Bone marrow (tissue), 2 donors: ENCODE measurements at places on chromosomes 2 and 18.
A peak's percentile ranks its signal among the peaks of the same experiment; 100 is the strongest.

DNA sequence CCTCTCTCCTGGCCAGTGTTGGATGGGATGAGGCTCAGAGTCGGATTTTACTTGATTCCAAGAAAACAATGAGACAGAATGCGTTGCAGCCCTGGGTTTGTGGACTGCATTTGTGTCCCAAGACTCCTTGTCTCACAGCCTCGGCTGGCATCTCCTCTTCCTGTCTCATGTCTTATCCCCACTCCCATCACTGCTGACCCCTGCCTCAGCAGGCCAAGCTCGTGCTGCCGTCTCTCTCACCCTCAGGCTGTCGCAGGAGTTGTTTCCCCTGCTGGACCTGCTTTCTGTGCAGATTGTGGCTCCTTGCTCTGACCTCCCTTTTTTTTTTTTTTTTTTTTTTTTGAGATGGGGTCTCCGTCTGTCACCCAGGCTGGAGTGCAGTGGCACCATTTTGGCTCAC lies 70.2 kb upstream of the RALBP1 start:
- no peak for DNase-seq

DNA sequence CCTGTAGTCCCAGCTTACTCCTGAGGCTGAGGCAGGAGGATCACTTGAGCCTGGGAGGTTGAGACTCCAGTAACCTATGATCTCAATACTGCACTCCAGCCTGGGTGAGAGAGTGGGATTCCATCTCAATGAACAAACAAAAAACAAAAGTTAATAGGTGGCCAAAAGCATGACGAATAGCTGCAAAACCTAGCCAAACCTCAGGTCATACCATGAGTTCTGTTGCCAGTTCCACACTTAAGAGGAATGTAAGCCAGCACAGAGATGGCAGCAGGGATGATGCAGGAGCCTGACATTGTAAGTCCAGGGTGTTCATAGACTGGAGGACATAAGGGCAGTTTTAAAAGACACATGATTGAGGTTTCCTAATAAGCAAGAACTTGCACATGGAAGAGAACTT lies 55.3 kb upstream of the RMDN2 start:
- DNase-seq = no peak

GRCh38 chr2:111944531-111945210 lies 46.3 kb downstream of the MERTK start:
- DNase-seq = no peak

- no peak for DNase-seq
Observed at GRCh38 chr2:102271844-102272243, 39.5 kb upstream of the IL1RL1 start.

DNA sequence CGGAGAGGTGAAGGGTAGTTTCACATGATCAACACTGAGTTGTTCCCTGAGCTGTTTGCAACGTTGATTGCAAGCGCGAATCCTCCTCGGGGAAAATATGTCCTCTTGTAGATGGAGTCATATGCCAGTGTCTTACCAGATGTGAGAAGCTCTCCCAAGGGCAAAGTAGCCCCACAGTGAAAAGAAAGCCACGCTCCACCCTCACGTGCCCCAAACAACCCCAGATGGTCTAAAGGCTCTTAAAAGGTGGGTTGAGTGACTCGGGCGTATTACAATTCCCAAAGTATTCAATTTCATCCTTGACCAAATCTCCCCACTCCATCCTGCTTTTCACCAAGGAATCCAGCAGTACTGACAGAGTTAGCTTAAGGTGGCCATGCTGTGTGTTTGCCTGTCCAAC lies 332.1 kb upstream of the SOX11 start:
- DNase-seq = no peak

GRCh38 chr2:126515471-126515870 lies 140.5 kb upstream of the GYPC start:
- DNase-seq = no peak

DNA sequence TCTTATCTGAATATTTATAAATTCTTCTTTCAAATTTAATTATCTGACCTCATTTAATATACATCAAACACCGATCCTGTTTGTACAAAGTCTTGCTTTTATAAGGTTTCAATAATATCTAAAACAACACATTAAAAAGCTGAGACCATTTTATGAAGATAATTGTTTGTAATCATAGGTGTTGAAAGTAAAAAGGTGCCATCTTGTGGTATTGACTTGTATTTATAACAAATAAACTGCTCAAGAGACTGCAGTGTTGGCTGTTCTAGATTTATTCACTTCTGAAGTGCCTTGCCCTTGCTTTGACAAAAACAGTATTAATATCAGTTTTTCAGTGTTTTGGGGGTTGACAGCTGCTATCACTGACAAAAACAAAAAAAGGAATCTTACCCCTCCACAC lies 286.8 kb upstream of the HNMT start:
- DNase-seq = no peak

DNA sequence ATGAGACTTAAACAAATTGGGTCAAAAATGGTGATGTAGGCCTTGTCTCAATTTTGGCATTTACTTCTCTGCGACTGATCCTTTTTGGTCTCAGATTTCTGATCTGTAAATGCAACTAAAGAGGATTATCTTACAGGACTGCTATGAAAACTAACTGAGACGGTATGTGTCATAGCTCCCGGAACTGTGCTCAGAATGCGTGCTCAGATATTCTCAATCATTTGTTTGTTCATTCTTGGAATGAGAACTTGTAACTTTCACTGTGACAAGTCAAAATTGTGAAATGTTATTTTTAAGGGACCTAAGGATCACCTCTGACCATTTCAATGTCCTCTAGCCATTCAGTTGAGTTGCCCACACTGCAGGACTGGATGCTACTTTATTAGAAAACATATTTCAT lies 498.2 kb upstream of the PIK3C3 start:
- no peak for DNase-seq

DNA sequence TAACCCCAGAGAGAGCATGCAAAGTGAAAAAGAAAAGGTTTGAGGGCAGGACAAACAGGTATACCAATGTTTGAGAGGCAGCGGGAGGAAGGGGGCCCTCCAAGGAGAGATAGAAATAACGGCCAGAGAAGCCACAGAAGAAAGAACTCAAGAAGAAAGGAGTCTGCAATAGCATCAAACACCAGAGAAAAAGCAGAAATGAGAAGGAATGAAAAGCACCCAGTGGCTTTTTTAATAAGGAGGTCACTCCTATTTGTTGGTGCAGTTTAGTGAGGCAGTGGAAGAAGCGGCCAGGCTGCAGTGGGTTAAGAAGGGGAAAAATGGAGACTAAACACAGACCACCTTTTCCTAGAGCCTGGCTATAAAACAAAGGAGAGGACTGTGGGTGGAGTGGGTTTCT lies 177.2 kb downstream of the THADA start:
- no peak for DNase-seq

DNA sequence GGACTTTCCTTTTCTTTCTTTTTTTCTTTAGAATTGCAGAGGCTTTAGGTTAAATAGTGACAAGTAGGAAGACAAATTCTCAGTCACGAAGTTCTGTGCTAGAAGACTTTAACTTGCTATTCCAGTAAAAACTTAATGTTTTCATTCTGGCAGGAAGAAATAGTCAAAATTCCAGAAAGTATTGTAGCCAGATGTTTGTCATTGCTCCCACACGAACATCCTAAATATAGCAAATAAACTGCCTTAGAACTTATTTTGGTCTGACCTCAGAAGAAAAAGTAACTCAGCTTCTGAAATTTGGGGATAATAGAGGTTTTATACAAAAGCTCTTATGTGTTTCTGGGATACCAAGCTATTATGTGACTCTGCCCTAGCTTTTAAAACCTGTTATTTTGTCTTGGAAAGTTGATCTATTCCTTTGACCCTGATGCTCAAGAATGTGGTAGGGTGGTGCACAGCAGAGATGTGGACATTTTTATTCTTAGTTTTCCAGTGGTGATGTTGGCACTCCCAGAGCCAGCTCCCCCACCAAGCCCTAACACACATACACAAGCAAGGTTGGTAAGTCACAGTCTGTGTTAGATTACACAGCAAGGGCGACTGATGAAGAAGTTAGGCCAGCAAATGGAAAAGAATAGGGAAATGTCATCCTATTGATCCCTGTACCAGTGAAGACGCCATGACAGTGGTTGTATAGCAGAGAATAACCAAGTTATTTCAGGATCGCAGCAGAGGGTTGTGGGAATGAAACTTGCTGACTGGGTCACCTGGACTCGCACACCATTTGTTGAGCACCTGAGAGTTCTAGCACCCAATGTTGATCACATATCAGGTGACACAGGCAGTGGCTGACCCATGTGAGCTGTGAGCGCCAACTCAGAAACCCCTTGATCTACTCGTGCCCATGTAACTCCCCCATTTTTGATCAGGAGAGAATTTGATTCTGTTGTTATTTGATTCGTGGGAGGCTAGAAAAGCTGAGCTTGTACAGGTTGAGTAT lies 23.7 kb downstream of the FARP2 start:
- no peak for DNase-seq

DNA sequence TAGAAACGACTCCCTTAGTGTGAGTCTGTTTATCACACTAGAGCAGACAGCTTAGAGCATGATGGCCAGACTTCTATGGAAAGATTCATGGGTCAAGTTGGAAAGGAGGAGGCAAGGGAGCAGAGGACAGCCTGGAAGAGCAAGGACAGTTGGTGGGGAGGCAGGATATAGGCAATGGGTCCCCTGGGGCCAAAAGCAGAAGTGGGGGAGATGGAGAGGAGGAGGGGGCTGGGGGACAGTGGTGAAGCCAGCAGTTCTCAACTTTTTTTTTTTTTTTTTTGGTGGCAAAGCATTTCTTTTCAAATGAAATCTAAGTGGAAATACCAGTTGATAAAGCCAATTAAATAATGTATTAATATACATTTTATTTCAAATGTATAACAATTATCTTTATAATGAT lies 197.9 kb downstream of the HRH4 start:
- no peak for DNase-seq

- DNase-seq = peak; percentile 25
Observed at GRCh38 chr2:71100195-71100964, 29.6 kb downstream of the MCEE start.

GRCh38 chr2:4673025-4673489 lies 969.7 kb downstream of the DCDC2C start:
- no peak for DNase-seq

DNA sequence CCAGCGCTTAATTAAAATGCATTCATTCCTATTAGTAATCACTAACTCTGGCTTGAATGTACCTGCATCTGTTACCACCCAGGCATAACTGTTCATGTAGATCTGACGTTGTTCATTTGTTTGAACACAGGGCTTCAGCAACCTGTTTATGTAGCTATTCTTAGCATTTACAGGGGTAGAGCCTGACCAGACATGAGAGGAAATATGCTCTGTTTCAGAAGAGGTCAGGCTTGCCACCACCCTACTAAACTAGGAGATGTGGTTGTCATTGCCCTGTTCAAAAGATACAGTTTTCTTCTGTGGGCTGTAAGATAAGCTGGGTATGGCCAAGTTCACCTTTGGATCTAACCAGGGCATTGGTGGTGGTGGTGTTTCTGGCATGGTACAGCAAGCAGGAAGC lies 8.8 kb downstream of the MGAT5 start:
- DNase-seq = no peak

DNA sequence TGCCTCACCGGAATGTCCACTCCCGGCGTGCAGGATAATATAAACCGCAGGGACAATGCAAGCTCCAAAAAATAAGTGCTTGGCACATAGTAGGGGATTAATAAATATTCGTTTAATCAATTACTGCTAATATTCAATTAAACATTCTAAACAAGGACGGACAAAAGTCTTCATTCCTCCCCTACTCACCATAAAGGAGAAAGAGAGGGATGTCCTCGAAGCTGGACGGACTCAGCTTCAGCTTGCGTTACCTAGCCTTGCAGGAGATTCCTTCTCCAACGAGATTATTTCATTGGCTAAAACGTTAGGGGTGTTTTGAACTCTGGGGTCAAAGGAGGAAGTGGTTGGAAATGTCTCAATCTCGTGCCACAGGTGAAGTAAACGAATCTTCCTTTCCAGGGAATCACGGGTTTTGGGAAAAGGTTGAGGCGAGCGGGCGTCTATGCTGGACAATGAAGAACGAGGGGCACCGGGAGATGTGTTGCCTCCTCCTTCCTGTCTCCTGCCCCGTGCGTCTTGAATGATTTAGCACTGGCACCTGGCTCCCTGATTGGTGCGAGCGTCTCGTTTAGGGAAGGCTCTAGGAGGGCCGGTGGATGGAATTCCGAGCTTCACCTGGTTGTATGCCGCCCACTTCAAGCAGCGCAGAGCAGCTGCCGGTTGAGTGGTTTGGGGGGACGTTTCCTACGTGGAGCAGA lies 2.0 kb upstream of the GAD1 start:
- DNase-seq = no peak

GRCh38 chr2:227322530-227323205 lies 2.4 kb upstream of the MFF start:
- no peak for DNase-seq

DNA sequence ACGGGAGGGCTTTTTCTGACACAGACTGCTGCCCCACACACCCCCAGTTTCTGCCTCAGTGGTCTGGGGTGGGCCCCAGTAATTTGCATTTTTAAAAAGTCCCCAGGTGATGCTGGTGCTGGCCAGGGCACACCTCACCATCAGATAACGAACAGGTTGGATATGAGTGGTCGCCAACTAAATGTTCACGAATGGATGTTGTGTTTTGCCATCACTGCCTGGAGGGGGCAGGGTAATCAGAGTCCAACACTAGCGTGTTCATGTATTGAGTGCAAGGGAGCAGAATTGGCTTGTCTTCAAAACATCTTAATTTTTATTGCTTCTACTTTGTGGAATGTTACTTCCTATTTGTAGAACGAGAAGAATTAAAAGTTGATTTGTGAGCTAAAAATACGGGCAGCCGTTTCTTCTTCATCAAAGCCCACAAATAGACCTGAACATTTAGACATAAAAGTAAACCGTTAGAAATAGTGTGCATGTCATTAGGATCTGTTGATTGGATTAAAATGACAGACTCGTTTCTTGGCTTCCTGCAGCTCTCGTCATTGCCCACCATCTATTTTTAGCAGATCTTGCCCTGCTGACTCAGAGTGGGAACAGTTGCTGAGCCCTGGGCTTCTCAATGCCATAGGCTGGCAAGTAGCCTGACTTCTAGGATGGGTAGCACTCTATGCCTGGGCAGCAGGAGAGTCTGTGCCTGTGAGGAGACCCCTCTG lies 45.2 kb downstream of the NCK2 start:
- no peak for DNase-seq

DNA sequence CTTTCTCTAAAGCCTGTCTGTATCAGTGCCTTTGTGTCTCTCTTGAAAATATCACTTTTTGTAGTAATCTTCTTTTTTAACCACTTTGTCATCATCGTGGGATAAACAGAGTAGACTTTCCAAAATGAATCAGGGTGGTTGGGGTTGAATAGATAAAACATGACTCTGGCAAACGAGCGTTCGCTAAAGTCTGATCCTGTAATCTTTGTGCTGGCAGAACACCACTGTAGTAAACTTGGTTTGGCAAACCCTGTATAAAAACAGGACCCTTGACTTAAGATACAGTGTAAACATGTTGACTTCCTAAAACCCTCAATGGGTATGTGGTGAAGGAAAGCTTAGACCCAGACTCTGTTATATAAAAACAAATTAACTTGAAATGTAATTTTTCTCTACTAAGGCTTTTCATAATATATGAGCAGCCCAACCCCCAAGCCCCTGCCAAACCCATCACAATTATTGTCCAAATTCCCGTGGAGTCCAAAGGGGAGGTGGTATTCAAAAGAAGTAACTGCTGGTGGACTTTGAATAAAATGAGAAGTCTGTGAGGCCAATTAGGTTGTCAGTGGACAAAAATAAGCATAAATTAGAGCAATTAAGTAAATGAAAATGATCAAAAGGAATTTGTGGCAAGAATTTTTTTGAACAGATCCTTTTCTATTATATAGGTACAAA lies 52.2 kb downstream of the COLEC12 start:
- DNase-seq = no peak
